ENCODE measurements at places on chromosomes 12 and 14. TPM values are rescaled to one million over a fixed set of nuclear protein-coding genes. Genes with fewer than 3 reads are reported as not detected.

IFNG-AS1 gene
- 4.9 TPM for total RNA-seq

SCN8A gene
- total RNA-seq: 33.6 TPM

SYCP3 gene
- not detected for total RNA-seq

AKAP3 gene
- 0.99 TPM for total RNA-seq

RNASE3 gene
- not detected for total RNA-seq

C1S gene
- 91.4 TPM for total RNA-seq

OTX2 gene
- 538 TPM for total RNA-seq

PRH2 gene
- total RNA-seq: not detected

AMN gene
- total RNA-seq: 0.33 TPM
